IPS DF 6.9 (cell line): ENCODE measurements at places on chromosomes 11 and 22.

GRCh38 chr11:45806072-45806933 is 1.4 kb downstream of the SLC35C1 start:
- no peak for DNase-seq

DNA sequence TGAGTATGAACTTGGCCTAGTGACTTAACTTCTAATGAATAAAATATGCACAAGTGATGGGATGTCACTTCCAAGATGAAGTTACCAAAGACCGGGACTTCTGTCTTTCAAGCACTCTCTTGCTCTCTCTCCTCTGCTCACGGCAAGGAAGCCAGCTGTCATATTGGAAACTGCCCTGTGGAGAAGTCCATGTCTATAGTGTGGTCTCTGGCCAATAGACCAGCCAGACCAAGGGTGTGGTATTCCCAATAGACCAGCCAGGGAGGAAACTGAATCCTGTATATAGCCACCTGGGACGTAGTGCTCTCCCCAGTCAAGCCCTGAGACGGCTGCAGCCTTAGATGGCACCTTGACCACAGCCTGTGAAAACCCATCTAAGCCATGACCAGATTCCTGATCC is 93.2 kb upstream of the ALX4 start:
- DNase-seq, result no peak

- DNase-seq, result no peak
These were observed 48.3 kb upstream of the BIRC3 start for GRCh38 chr11:102268985-102269470.

DNA sequence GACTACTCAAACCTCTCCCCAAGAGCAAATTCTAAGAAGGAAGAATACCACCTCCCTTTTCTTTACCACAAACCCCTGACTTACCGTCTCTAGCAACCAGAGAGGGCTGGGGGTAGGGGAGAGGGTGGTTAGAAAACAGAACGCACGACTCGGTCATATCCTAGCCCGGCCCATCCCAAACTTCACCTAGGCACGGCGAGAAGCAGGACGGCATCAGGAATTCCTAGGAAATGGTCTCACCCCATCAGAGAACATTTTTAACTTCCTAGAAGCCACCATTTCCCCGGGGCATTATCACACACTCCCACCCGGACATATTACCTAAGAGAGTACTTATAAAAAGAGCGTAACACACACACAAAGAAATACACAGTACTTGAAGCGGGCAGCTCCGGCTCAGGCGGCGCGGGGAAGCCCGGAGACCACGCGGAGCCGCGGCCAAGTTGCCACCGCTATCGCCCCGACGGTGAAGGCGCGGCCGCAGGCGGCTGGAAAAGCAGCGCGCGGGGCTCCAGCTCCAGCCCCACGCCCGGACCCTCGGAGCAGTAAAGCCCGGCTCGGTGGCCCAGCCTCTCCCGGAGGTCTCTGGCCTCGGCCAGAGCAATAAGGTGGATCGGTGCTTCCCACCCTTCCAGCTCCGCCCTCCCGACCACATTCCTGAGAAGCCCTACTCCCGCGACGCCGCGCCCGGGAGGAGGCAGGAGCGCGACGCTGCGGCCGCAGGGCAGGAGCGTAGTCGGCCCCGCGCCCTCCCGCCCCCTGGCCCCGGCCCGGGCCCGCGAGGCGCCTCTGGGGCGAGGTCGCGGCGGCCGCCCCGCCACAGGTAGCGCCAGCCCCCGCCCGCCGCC is 878 bp downstream of the RRAS2 start:
- no peak for DNase-seq

DNA sequence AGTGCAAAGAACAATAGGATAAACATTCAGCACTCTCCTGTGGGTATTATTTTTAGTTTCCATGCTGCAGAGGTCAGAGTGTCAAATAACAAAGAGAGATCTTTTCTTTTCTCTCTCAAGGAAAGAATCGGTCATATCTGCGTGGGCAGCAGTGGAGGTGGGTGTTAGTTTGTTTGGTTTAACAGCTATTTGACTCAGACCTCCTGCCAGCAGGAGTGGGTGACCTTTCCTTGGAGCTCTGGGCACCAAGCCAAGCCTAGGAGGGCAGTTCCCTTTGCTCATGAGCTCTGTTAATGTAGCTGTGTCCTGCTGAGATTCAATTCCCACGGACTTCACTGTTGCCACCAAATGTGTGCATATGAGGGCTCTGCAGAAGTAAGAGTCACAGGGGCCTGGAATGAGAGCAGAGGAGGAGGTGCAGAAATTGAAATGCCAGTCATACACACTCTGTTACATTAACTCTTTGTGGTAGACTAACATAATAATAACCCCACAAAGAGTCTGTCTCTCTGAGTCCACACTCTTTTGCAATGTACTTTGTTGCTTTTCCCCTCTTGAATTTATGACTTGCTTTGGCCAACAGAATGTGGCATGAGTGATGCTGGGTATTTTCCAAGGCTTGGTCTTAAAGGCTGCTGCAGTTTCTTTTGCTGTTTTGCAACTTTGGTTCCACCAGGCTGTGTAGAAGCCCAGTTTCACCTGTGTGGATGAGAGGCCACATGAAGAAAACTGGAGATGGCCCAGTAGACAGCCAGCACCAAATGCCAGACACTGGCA is 76.0 kb upstream of the GRK3 start:
- DNase-seq, result no peak

DNA sequence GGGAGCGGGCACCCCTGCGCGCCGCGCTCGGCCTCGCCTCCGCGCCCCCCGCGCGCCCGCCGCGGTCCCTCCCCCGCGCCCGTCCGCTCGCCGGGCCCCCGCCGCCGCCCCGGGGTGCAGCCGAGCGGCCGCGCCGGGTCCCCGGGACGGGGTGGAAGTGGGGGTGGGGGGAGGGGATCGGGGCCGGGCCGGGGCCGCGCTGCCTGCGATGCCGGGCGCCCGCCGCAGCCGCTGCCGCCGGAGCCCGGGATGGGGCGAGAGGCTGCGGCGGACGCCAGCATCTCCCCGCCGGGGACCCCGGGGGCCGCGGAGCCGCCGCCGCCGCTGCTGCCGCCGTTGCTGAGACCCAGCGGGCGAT is 365 bp downstream of the MGAT3 start:
- DNase-seq, result no peak

GRCh38 chr11:62127941-62128770 is 4.3 kb downstream of the INCENP start:
- no peak for DNase-seq

DNA sequence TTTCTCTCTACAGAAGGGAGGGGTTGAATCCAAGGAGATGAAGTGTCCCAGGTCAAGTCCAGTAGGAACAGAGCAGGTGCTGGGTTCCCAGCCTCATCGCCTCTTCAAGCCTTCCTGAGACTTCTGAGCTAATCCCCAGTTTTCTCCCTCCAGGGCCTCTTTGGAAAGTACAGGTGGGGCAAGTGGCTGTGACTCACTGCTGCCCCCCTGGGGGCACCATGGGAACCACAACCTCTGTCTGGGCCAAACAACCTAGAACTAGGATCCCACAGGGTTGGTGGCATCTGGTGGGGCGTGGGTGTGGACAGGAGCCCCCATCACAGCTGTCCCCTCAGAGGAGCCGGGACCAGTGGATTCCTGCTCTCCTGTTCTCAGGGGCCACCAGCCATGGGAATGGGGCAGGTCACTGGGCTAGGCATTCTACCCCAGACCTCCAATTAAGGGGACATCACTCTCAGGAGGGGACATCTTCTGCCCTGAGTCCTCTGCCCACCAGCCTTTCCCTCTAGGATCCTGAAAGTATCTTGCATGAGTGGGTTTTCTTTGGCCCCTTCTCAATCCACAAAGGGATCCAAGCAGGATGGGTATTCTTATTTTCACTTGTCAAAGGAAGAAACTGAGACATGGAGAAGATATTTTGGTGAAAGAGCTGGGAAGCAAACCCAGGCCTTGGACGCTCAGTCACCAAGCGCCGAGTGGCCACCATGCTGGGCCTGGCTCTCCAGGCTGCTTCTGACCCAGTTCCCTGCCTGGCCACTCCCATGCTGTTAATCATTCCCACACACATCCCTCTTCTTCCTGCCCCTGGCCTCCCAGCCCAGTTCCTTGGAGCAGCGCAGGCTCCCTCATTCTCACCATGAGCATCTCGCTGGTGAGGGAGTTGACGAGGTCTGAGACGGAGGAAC is 23.8 kb downstream of the LRRC10B start:
- peak; percentile 76 for DNase-seq

- no peak for DNase-seq
These were observed 37.3 kb downstream of the ABCC8 start for GRCh38 chr11:17439316-17439782.

DNA sequence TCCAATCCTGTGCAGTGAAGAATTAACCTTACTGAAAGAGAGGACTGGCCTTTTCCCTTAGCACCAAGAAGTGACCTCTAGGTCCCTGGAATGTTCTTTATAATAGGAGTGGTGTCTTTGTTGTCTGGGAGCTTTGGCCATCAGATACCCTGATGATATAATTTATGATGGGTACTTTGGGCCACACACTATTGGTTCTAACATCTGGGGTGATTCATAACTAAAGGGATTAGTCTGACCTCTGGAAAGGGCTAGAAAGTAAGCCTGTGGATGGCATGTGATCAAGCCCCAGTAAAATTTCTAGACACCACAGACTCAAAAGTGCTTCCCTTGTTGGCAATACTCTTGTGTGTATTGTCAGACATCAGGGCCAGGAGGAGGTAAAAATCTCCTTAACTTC is 891.2 kb downstream of the KCNA4 start:
- DNase-seq, result no peak

DNA sequence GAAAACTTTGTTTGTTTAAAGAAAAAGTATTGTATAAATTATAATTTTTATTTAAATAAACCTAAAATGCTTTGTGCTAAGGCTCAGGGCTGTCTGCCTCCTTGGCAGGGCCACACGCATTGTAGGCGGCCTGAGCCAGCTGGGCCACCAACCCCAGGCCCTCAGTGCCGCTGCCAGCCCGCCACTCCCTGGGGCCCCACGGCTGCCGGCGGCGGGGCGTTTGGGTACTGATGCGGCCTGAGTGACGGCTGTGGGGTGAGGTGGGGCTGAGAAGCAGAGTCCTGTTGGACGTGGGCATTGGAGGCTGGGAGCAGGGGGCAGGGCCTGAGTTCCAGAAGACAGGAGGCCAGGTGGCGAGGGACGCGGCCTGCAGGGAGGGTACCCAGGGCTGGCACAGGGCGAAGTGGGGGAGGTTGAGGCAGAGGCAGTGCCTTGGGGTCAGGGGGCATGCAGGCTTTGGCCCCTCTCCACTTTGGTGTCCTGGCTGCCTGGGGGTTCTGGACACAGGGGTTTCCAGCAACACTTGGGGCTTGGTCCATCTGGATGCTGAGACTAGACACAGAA is 58.3 kb downstream of the CERK start:
- no peak for DNase-seq
